ENCODE measurements at places on chromosomes 13 and 19.
A peak's percentile ranks its signal among the peaks of the same experiment; 100 is the strongest.

- DNase-seq: no peak
Measured at GRCh38 chr19:16591803-16592556, 19.8 kb upstream of the SLC35E1 start.

DNA sequence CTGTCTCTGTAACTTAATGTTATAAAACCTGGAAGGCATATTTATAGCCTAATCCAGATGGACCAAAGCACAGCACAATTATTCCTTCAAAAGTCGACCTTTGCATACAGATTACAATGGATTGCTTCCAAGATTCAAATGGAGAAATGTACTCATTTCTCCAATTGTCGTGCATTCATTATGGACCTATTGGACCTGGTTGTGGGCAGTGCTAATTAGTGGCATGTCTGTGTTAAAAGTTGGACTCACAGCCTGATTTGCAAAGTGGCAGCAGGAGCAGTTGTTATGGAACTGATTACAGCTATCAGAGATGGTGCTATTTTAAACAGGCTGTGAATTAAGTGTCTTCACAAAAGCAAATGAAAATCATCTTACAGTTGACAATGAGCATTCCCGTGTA lies 1529.3 kb upstream of the SLC10A2 start:
- DNase-seq: no peak

- no peak for DNase-seq
Measured at GRCh38 chr19:13981988-13982501, 24.1 kb downstream of the RFX1 start.

GRCh38 chr13:81184556-81185265 lies 843.8 kb upstream of the SPRY2 start:
- DNase-seq: no peak

DNA sequence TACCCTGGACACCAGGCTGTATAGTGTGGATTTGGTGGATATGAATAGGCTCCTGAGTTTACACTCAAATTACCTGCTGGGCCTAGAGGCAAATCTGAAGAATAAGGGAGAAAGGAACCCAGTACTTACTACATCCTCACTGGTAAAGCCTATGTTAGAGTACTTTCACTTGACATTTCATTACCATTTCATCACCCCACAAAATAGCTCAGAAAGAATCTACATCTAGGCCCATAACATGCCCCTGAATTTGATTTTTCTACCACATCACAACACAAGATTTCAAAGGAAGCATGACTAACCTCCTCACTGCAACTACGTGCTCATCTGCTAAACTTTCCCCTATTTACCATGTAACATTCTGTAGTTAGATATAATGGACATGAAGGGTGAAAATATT lies 43.3 kb downstream of the VWA8 start:
- DNase-seq: no peak

- no peak for DNase-seq
Measured at GRCh38 chr19:28500296-28500695, 712.7 kb downstream of the UQCRFS1 start.

DNA sequence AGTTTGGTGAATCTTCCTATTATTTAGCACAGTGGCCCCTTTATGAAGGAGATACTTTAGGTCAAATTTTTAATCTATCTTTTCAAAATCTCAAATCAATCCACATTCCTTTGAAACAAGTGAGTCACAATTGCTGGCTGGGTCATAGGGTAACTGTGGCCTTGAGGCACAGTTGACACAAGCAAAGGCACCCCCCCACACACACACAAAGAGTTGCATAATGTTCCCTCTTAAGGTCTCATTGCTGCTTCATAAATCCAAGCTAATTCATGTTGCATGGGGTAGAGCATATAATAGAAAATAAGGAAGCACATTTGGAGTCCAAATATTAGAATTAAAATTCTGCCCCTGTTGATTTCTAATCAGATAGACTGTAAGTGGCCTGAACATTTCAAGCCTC lies 171.5 kb downstream of the DLEU7 start:
- DNase-seq: no peak

DNA sequence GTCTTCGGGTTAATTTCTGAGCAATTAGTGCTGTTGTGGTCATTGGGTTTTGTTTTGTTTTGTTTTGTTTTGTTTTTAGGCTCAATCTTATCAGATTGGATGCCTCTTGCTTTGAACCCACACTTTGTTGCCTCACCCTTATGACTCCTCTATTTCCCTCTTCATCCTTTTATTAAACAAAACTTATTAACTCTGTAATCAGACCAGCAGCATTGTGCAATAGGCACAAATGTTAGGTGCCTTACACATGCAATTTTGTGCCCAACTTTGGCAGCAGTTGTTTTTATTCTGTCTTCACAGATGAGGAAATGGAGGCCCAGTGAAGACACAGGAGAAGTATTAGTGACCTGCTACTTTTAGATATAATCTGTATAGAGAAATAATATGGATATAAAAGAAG lies 377.7 kb downstream of the KCNRG start:
- DNase-seq: no peak

DNA sequence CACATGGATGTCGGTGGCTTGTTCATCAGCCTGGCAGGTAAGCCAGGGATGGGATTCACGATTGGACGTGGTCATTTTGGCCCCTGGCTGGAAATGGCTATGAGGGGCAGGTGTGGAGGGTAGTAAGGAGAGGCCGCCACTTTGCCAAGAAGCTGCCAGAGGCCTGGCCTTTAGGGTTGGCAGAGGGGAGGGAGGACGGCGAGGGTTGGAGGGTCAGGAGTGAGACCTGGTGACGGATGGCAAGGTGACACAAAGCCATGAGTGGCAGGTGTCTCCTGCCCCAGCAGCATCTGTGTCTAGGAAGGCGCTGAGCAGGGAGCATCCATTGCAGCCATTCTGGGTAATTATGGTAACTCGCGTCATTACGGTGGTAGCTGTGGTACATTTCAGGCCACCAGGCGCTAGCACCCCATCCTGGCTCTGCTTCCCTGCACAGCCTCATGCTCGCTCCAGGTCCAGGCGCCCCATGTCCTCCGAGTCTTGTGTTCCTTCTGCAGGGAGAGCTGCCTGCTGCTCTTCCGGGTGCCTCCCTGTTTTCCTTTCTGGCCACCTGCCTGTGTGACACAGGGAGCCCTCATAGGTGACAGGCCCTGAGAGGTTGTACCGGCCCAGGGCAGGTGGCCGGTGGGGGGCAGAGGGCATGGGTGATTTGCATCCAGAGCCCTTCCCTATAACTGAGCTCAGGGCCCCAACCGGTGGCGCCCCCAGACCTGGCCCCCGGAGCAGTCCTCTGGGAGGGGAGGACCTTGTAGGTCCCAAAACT lies 4.2 kb downstream of the SSBP4 start:
- DNase-seq: no peak

DNA sequence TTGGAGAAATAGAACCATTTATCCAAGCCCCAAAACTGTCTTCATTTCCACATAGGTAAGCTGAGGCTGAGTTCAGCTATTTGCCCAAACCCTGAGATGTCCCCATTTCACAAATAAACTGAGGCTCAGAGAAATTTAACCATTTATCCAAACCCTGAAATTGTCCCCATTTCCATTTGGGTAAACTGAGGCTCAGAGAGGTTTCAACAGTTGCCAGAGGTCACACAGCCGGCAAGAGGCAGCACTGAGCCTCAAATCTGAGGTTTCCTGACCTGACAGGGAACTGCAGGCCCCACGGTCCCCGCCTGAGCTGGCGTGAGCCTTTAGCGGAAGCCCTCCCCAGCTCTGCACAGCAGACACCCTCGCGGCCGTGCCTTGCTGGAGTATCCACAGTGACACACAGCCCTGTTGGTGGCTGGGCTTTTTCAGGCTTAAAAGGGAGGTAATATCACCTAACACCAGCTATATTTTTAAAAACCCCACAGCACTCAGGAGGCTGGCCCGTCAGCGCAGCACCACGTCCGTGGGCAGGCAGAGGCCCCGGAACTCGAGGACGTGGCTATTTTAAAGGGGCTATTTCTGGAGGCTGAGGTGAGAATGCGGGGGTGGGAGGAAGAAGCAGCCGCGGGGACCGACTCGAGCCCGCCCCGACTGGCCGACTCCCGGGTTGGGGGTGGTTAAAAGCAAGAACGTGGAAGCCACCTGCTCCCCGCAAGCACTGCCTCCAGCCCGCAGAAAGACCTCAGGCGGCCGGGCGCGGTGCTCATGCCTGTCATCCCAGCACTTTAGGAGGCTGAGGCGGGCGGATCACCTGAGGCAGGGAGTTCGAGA lies 18.5 kb downstream of the PTPRS start:
- DNase-seq: peak; percentile 46

DNA sequence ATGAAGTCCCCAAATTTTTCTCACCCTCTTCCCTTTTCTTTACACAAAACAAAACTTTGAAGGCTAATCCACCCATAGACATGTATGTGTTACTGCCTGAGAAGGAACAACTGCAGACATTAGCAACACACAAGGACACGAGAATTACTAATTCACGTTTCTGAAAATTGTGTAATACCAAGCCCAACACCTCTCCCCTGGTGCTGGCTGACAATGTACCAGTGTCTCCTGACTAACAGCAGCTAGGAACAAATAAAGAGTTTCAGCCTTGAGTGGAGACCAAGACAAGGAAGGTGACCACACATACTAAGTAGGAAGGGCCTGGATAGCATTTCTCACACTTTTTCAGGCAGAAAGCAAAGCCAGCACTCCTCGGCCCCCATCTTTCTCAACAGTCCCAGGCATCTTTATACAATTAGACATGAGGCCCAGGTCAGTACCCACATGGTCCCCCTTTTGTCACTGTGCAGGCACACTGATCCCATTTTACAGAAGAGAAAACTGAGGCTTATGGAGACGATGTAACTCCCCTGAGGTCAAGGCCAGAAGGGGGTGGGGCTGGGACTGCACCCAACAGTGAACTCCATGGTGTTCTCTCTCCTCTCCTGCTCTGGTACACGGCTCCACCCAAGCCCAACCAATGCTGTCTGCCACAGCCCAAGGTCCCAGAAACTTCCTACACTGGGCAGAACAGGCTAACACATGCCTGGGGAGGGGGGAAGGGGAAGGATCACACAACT lies 8.7 kb downstream of the BRD4 start:
- no peak for DNase-seq

- DNase-seq: no peak
Measured at GRCh38 chr13:111857846-111858560, 208.9 kb upstream of the SOX1 start.

- no peak for DNase-seq
Measured at GRCh38 chr13:102620516-102620915, 23.7 kb downstream of the TPP2 start.
